ENCODE measurements at places on chromosomes 12 and 14. TPM values are rescaled to one million over a fixed set of nuclear protein-coding genes. Genes with fewer than 3 reads are reported as not detected.
A peak's percentile ranks its signal among the peaks of the same experiment; 100 is the strongest.

Gene GYS2
- not detected for total RNA-seq

Gene BDKRB1
- total RNA-seq = not detected

Gene KLHL33
- 0.04 TPM for total RNA-seq

DNA sequence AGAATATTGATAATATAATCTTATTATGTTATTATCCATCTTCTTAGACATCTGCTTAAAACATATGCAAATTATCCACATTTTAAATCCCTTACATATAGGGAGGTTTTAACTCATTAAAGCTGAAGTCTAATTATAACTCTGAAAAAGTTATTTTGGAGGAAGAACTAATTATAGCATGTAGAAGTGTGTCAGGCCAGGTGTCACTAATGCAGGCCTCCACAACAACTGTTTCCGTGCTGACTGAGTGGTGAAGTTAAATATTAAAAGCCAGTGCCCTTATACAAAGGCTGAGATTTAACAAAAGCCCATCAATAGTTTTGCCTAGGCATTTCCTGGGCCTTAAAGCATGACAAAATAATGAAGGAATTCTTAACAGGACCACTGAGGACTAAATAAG, 157.4 kb downstream of the LRRK2 start:
- H3K27ac ChIP-seq = peak overlapping the region; percentile 69
- H3K4me3 ChIP-seq = no peak overlapping the region
- DNase-seq = no peak

GRCh38 chr12:121159467-121160307, 27.0 kb downstream of the P2RX7 start:
- no peak overlapping the region for H3K27ac ChIP-seq
- no peak overlapping the region for H3K4me3 ChIP-seq
- H3K4me1 ChIP-seq = peaks cover under 1% of the 10 kb centered on the region
- no peaks in the 10 kb centered on the region for H3K36me3 ChIP-seq

DNA sequence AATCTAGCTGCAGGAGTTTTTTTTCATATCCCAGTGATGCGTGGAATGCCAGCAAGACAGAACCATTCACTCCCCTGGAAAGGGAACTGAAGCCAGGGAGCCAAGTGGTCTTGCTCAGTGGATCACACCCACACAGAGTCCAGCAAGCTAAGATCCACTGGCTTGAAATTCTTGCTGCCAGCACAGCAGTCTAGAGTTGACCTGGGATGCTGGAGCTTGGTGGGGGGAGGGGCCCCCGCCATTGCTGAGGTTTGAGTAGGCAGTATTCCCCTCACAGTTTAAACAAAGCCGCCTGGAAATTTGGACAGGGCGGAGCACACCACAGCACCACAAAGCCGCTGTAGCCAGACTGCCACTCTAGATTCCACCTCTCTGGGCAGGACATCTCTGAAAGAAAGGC, 86.9 kb upstream of the STXBP6 start:
- H3K36me3 ChIP-seq = no peaks in the 10 kb centered on the region
- peaks cover 4% of the 10 kb centered on the region for H3K4me1 ChIP-seq
- H3K27me3 ChIP-seq = peaks cover 44% of the 10 kb centered on the region

- no peaks in the 10 kb centered on the region for H3K4me1 ChIP-seq
- H3K27ac ChIP-seq = no peak overlapping the region
- H3K4me3 ChIP-seq = no peak overlapping the region
- peaks cover 2% of the 10 kb centered on the region for H3K36me3 ChIP-seq
- no peak for DNase-seq
- H3K27me3 ChIP-seq = peaks cover 30% of the 10 kb centered on the region
Observed at GRCh38 chr14:90828642-90829487, 12.6 kb upstream of the TTC7B start.

DNA sequence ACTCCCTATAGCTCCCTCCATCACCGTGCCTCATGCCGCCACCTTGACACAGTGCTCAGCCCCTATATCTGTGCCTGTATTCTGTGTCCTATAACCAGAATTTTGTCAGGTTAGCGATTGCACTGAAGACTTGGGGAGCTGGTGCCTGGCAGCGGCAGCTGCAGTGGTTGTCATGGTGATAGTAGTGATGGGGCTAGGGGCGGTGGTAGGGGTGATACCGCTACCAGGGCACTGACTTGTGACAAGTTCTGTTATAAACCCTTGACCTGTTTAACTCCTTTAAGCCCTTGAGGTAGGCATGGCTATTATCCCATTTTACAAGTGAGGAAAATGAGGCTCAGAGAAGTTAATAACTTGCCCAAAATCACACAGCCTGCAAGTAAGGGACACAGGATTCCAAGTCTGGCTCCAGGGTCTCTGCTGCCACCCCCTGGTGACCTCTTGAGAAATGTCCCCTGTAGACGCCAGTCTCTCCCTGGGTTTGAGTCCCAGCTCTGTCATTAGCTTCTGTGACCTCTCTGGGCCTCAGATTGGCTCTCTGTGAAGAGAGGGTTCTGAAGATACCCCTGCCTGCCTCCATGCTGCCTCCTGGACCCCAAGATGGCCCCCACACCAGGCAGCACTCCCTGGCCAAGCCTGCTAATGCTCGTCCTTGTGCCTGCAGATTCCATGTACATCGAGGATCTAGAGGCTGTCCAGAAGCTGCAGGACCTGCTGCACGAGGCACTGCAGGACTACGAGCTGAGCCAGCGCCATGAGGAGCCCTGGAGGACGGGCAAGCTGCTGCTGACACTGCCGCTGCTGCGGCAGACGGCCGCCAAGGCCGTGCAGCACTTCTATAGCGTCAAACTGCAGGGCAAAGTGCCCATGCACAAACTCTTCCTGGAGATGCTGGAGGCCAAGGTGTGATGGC, 121.9 kb downstream of the ESRRB start:
- H3K36me3 ChIP-seq = no peaks in the 10 kb centered on the region
- H3K27ac ChIP-seq = no peak overlapping the region
- peaks cover 8% of the 10 kb centered on the region for H3K4me1 ChIP-seq
- DNase-seq = no peak

- H3K27ac ChIP-seq = peak overlapping the region; percentile 24
- peaks cover 5% of the 10 kb centered on the region for H3K4me1 ChIP-seq
- DNase-seq = no peak
Observed at GRCh38 chr12:124753228-124753591, 110.5 kb downstream of the SCARB1 start.

- no peak overlapping the region for H3K4me3 ChIP-seq
- no peaks in the 10 kb centered on the region for H3K27me3 ChIP-seq
Observed at GRCh38 chr12:93403988-93404803, 26.5 kb downstream of the NUDT4 start.

DNA sequence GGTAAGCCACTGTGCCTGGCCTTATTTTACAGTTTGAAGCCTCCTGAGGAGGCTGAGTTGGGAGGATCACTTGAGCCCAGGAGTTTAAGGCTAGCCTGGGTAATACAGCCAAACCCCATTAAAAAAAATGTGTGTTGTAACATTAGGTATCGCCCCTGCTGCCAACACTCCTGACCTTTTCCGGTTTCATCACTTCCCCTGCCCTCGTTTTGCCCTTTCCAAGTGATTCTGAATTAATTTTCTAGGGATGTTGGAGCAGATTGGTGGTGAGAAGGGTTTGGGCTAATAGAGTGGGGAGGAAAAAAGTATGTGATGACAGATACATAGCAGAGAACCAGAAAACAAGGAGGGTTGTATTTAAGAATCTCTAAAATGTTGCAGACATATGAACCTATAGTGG, 25.6 kb upstream of the C12orf71 start:
- DNase-seq = no peak
- no peaks in the 10 kb centered on the region for H3K4me1 ChIP-seq
- H3K36me3 ChIP-seq = no peaks in the 10 kb centered on the region
- no peaks in the 10 kb centered on the region for H3K27me3 ChIP-seq
- no peak overlapping the region for H3K4me3 ChIP-seq
- H3K27ac ChIP-seq = no peak overlapping the region

DNA sequence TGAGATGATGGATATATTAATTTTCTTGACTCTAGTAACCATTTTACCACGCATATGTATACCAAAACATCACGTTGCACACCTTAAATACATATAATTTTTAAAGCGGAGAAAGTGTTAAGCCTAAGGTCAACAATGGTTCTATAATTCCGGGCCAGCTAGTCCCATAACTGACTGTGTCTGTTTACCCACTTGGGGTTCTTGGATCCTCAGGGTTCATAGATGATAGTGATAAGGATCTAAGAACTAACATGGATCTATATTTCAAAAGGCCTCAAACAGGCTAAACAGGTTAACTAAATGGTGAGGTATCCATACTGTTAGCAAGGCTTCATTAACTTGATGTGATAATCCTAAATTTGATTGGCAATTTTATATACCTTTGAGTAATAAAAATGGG, 9.8 kb downstream of the SLC38A1 start:
- peaks cover 13% of the 10 kb centered on the region for H3K4me1 ChIP-seq
- H3K27ac ChIP-seq = no peak overlapping the region
- peaks cover 28% of the 10 kb centered on the region for H3K36me3 ChIP-seq
- no peak overlapping the region for H3K4me3 ChIP-seq

GRCh38 chr12:25054076-25054782, 105.3 kb upstream of the BCAT1 start:
- no peak for DNase-seq
- H3K27me3 ChIP-seq = no peaks in the 10 kb centered on the region
- H3K4me3 ChIP-seq = no peak overlapping the region
- H3K4me1 ChIP-seq = peaks cover 8% of the 10 kb centered on the region
- no peak overlapping the region for H3K27ac ChIP-seq
- H3K36me3 ChIP-seq = no peaks in the 10 kb centered on the region

DNA sequence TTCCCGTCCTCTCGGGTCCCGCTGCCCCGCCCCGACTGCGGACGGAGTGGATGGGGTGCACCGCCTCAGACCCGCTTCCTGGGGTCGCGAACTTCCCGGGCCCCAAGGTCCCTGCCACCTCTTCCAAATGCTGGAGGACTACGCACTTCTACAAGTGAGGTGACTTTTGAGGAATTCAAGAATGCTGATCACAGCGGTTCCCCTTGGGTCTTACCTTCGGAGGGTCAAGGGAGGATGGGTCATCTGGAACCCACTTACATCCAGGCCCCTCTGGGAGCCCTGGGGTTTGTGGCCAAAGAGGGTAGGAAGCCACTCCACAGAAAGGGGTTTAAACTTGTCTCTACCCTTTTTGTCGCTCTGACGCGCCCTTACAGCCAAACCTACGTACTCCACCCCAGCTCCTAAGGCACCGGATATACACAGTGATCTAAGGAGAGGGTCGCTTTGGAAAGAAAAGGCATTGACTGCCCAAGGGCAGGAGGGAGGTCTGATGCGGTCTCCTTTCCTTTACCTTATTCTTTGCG, 532 bp upstream of the PRKD1 start:
- H3K27ac ChIP-seq = peak overlapping the region; percentile 78
- H3K4me1 ChIP-seq = peaks cover 28% of the 10 kb centered on the region
- no peak for DNase-seq
- peaks cover 14% of the 10 kb centered on the region for H3K27me3 ChIP-seq
- H3K36me3 ChIP-seq = no peaks in the 10 kb centered on the region

DNA sequence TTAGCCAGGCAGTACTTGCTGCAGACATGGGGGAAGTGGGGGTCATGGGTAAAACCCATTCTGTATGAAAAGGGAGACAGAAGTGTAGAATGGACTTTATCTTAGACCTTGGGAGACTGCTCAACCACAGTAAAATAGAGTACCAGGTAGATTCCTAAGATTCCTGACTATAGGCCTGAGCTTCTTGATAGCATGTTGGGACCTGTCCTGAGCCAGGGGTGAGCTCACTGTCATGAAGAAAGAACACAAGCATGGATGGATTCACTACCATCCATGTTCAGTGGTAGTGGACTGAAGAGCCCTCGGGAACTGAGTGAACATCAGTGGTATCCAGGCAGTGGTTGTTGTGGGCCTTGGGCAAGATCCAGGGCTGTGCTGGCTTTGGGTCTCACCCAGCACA, 1003.8 kb downstream of the TMTC2 start:
- no peak overlapping the region for H3K27ac ChIP-seq
- H3K4me3 ChIP-seq = no peak overlapping the region
